Keratinocyte (primary cell): ENCODE measurements at places on chromosomes 5 and 9. TPM values are rescaled to one million over a fixed set of nuclear protein-coding genes. Genes with fewer than 3 reads are reported as not detected.

Gene DBH
- polyA plus RNA-seq, result not detected in 3 replicates

Gene FGD3
- 0.21 to 0.61 TPM (median 0.22 TPM) in 3 replicates for polyA plus RNA-seq

Gene TOR4A
- 5.8 to 9.8 TPM (median 7.8 TPM) in 3 replicates for polyA plus RNA-seq

Gene IFNB1
- 0.07 TPM in 1 of 3 replicates, not detected in the others for polyA plus RNA-seq

Gene IL9
- polyA plus RNA-seq, result not detected in 3 replicates

Gene JADE2
- 8.4 to 15.5 TPM (median 11.1 TPM) in 3 replicates for polyA plus RNA-seq

Gene HBEGF
- polyA plus RNA-seq, result 29.0 to 53.1 TPM (median 34.2 TPM) in 3 replicates

Gene C5orf52
- not detected in 3 replicates for polyA plus RNA-seq
